Activated naive CD8-positive, alpha-beta T cell treated with anti-CD3 and anti-CD28 coated beads for 36 hours (primary cell): ENCODE measurements at places on chromosomes 1 and 21. TPM values are rescaled to one million over a fixed set of nuclear protein-coding genes. Genes with fewer than 3 reads are reported as not detected.

The CNIH3 gene
- 1.3 TPM for total RNA-seq

The KRTAP13-2 gene
- not detected for total RNA-seq

- no peak for DNase-seq
These were observed 477.6 kb upstream of the DEPDC1 start for GRCh38 chr1:68974447-68974846.

GRCh38 chr1:151024540-151025146 is 11.7 kb upstream of the BNIPL start:
- DNase-seq: peak; percentile 80

- DNase-seq: no peak
These were observed 2.4 kb downstream of the TMEM125 start for GRCh38 chr1:43272161-43272560.

DNA sequence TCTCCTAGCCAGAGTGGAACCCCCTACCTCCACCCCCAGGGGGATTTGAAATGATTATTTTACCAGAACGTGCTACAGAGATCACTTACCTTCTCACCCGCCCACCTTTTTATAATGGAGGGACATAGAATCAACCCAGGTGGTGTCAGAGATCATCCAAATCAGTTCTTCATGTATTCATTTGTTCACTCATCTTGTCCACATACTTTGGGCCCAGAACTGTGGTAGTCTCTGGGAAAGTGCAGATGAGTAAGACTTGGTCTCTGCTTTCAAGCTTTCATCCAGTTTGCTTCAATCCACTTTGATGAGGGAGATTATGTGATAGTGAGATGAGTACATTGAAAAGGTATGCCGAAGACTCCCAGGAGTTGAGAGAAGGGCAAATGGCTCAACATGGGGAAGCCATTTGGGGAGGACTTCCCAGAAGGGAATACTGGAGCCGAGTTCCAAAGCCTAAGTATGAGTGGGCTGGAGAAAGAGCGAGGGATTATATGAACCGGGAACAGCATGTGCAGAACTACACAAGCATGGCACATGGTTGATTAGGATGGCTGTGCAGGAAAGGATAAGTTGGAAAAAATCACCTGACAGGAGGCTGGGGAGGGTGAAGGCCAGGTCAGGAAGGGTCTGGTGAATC is 1.9 kb downstream of the FGGY start:
- DNase-seq: no peak

GRCh38 chr1:165225062-165225461 is 131.5 kb downstream of the LMX1A start:
- no peak for DNase-seq

- no peak for DNase-seq
These were observed 113.1 kb upstream of the GUCA2B start for GRCh38 chr1:42040159-42040558.

- DNase-seq: no peak
These were observed 76.6 kb downstream of the RNF220 start for GRCh38 chr1:44481701-44482100.

GRCh38 chr1:49171941-49172593 is 395.4 kb upstream of the BEND5 start:
- no peak for DNase-seq

GRCh38 chr1:24862775-24863483 is 67.1 kb downstream of the RUNX3 start:
- no peak for DNase-seq

- DNase-seq: no peak
These were observed 3.0 kb downstream of the TMPRSS3 start for GRCh38 chr21:42392731-42393442.

DNA sequence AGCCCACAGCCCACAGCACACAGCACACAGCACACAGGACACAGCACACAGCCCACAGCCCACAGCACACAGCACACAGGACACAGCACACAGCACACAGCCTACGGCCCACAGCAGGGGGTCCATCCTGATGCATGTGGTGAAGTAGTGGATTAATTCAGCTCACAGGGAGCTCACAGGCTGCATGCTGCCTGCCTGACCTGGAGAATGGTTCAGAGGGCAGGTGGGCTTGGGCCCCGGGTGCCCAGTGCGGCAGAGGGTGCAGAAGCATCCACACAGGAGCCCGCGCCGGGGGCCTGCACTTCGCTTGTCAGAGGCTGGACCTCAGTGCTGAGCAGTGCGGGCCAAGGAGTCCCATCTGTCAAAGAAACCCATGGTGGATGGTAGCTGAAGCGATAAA is 21.1 kb upstream of the AJAP1 start:
- no peak for DNase-seq

DNA sequence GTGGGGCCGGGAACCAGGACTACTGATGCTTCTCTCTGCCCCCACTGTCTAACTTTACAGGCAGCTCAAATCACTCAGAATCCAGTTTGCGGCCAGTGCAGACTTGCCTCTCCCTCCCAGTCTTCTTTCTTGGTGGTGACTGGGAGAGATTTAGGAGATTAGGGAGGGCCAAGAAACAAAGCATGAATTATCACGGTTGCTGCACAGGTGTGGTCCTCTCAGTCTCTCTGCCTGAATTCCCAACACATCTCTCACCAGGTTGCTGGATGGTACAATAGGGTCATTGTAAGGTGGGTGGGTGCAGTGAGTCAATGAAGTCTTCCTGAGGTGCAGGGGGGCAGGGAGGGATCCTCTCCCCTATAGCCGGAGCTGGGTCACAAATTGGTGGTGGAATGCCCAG is 12.6 kb downstream of the S100A11 start:
- DNase-seq: no peak

The HSPA6 gene
- total RNA-seq: 0.33 TPM

- DNase-seq: no peak
These were observed 392.3 kb upstream of the PKN2 start for GRCh38 chr1:88291611-88292354.

GRCh38 chr1:201667479-201667878 is 128.6 kb downstream of the NAV1 start:
- DNase-seq: no peak

- DNase-seq: no peak
These were observed 602.8 kb downstream of the BRINP3 start for GRCh38 chr1:189874715-189875435.

DNA sequence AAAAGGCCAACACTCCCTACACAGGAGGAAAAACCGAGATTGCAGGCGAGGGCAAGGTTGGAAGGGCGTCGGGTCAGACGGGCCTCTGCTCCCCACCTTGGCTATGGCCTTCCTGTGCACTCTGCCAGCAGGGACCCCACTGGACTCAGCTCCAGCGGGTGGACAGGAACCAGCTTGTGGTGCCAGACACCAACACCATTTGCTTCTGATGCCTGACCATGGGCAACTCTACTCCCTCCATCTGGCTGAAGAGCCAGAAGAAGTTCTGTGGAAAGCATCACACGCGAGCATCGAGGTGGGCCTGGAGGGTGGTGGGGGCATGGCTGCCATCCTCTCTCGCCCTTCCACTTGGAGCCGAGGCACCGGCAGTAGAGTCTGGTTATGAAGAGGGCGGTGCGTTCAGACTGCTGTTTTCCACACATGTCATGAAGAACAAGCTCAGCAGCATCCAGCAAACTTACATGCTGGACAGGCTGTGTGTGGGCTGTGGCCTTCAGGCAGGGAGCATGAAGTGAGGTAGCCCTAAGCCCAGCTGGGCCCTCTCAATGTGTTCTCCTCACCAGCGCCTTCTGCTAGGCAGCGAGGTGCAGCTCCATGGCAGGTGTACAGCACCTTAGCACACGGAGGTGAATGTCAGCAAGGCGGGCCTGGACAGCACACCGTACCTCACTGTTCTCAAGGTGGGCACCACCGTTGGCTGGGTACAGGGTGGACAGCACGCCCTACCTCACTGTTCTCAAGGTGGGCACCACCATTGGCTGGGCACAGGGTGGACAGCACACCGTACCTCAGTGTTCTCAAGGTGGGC is 15.6 kb upstream of the ZNF669 start:
- no peak for DNase-seq

GRCh38 chr1:63774617-63775417 is 1.0 kb downstream of the ROR1 start:
- DNase-seq: peak; percentile 12

DNA sequence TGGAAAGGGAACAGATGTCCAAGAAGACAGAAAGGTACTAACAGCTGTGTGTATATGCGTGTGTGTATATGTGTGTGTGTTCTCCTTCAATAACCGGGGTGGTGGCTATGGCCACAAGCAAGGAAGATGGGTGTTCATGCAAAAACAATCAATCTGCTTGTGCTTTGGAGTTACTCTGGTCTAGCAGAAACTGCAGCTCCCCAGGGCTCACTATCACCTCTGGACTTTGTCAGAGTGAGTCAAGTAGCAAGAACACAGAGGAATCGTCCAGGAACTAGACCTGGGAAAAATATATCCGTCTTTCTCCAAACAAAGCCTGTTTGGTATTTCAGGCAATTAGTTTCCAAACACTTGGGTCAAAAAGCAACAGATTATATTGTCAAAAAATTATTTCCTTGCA is 68.6 kb downstream of the GNG12 start:
- no peak for DNase-seq

- DNase-seq: no peak
These were observed 20.2 kb upstream of the IVNS1ABP start for GRCh38 chr1:185337246-185337645.

The UBASH3A gene
- total RNA-seq: 41.1 TPM

GRCh38 chr1:59052166-59052590 is 244.7 kb upstream of the FGGY start:
- DNase-seq: no peak

DNA sequence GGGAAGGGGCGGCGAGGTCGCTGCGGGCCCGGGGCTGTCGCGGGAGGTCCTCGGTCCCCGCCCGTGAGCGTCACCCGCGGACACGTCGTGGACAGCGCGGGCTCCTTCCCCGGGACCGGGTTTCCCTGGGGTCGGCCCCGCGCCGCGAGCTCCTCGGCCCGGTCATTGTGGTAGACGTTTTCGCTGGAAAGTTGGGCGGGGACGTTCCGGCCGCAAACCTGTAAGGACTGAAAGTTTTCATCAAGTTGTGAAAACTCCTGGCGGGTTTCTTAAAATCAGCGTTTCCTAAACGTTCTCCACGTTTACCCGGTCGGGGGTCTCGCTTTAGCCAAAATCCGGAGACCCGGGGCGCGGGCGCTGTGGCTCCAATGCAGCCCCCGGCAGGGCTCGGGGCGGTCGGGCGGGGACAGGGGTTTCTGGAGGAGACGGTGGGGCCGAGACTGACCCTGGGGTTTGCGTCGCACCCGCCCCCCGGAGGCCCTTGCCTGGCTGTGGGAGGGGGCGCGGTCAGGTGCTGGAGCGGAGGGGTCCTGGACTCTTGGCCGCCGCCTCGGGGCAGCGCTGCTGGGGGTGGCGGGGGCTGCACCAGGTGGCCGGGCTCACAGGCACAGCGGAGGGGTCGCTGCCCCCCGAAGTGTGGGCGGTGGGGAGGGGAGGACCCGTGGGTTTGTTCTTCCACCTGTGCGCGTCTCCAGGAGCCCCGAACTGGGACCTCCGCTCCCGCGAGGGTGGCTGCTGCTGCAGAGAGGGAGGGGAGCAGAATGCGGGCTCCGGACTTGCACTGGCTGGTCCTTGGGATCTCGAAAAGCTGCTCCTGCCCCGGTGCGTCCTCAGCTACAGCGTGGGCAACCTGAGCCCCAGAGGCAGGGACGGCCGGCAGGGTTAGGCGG is 827 bp downstream of the PRKCZ start:
- DNase-seq: no peak

- no peak for DNase-seq
These were observed 897.2 kb downstream of the ADGRL2 start for GRCh38 chr1:82697965-82698364.

The TCHH gene
- total RNA-seq: 0.12 TPM

DNA sequence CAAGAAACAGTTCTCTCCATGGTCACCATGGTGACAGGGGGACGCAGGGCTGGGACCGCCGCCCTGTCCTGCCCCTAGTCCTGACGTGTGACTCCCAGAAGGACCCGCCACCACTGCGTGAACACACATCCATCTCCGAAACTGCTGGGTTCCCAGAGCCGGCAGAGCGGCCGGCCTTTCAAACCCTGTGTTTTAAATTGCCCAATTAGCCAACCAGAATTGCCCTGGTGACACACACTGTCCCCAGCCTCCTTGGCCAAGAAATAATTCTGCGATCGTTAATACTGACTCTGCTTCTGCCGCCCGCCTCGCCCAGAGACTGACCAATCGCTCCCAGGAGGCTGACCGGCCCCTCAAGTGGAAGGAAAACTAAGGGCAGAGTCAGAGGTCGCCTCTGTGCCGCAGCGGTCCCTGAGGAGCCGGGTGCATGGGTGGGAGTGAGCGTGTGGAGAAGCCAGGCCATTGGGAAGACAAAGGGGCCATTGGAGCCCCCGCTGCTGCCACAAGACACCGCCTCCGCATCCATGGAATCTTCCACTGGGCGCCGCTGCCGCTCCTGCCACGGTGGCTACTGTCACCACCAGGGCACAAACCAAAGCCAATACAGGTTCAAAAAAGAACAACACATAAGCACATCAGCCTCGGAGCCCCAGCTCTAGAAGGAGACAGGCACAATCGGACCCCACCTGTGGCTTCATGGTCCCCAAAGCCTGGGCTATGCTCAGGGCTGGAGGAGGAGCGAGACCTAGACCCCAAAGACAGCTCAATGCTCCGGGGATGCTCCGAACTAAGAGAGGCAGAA is 273.2 kb downstream of the NPHP4 start:
- no peak for DNase-seq

DNA sequence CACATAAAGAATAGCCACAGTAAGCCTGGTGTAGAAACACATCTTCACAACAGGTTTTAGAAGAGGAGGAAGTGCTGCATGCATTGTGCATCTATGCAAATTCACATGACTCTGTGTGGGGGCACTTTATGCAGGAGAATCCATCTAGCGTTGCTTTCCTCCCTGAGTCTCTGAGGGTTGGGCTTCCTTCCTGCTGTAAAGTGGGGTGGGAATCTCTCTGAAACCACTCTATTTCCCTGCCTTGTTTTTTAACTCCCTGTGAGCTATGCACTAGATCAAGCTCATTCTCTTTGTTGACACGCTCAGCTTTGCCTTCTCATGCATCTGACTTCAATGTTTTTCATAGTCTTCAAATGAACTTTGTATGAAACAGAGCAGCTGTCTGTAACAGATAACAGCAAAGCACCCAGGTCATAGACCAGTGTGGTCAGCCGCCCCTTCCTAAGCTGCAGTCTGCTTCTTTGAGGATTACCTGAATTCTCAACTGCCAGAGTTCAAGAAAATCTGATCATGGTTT is 102.7 kb upstream of the DPH5 start:
- no peak for DNase-seq

The AGPAT3 gene
- 66.0 TPM for total RNA-seq

GRCh38 chr1:237444120-237444790 is 402.3 kb downstream of the RYR2 start:
- DNase-seq: no peak

The RGS2 gene
- 6.1 TPM for total RNA-seq

GRCh38 chr1:2831596-2832212 is 30.2 kb upstream of the TTC34 start:
- no peak for DNase-seq
